ENCODE measurements at places on chromosomes 7 and 10.
A peak's percentile ranks its signal among the peaks of the same experiment; 100 is the strongest.

GRCh38 chr10:23345861-23346260 lies 1.3 kb upstream of the C10orf67 start:
- no peak for DNase-seq

- DNase-seq: no peak
These were observed 81.2 kb downstream of the MKX start for GRCh38 chr10:27664461-27664860.

GRCh38 chr10:48448796-48449195 lies 142.3 kb downstream of the MAPK8 start:
- DNase-seq: no peak

- DNase-seq: no peak
These were observed 43.0 kb downstream of the SUFU start for GRCh38 chr10:102546606-102547320.

DNA sequence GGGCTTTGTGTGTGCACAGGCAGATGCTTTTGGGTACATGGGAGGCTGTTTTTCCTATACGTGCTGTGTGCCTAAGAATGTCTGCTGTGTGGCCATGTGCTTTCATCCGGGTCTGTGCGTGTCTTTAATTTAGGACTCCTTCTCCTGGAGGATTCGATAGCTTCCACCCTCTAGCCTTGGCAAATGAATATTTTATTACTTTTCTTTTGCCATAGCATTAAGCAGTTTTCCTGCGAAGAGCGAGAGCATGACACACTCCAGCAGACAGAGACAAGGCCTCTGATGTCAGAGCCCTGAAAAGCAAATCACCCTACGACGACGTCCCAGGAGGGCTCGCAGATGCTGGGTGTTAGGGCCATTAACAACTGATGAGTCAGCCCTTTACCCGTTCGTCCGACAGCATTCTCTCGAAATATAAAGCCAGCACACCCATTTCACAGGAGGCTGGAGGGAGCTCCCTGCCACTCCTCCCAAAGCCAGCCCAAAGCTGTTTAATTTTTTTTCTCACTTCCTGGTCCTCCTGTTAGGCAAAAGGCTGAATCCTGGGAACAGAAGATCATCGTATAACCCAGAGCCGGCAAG lies 311.3 kb upstream of the ZMIZ1 start:
- DNase-seq: no peak

- DNase-seq: no peak
These were observed 85.4 kb downstream of the CDK6 start for GRCh38 chr7:92750946-92751345.

- DNase-seq: peak; percentile 89
These were observed at the start of gene EXOC6 for GRCh38 chr10:92848441-92849233. TSS of gene EXOC6 (plus strand) at chr10:92848520. CDS start at chr10:92848534, 14 bp downstream.

- no peak for DNase-seq
These were observed 544.0 kb upstream of the ZWINT start for GRCh38 chr10:56905051-56905450.

DNA sequence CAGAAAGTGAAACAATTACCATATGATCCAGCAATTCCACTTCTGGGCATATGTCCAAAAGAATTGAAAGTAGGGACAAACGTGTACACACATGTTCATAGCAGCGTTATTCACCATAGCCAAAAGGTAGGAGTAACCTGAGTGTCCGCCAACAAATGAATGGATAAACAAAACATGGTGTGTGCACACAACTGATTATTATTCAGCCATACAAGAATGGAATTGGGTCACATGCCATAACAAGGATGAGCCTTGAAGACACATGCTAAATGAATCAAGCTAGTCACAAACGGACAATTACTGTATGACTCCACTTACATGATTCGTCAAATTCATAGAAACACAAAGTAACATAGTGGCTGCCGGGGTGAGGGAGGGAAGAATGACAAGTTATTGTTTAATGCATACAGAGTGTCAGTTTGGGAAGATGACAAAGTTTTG lies 4.1 kb upstream of the OIT3 start:
- DNase-seq: no peak

GRCh38 chr7:138076196-138076595 lies at the start of gene AKR1D1:
TSS of gene AKR1D1 (plus strand) at chr7:138076459. CDS start at chr7:138076519, 60 bp downstream.
- DNase-seq: no peak

DNA sequence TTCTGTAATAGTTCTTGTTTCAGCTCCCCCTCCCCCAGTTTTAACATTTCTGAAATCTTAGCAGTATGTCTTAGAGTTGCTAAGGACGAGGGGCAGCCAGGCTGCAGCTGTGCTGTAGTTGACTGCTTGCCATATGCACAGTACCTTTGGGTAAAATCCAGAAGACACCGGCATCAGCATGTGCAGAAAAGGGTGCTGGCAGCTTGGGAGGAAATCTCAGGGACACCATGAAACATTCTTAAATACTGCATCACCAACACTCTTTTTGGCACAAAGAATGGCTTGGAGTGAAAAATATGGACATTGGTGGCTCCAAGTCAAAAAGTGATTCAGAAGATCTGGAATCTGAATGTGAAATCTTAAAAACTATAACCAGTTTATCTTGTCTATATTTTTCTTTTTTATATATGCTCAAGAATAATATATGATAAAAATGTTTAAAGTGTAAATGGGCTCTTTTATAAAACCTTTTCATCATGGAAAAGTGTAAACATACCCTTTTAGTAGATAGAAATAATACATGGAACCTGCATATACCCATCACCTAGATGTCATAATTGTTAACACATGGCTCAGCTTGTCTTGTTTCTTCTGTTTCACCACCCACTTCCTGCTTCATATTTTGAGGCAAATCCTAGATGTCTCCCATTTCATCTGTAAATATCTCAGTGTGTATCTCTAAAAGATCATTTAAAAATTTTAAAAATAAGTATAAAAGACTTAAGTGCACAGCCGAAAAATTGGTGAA lies 34.4 kb upstream of the ARMS2 start:
- DNase-seq: no peak

GRCh38 chr7:71016401-71016800 lies 115.5 kb upstream of the GALNT17 start:
- DNase-seq: no peak

GRCh38 chr10:1175956-1176565 lies 119.9 kb downstream of the WDR37 start:
- DNase-seq: no peak

GRCh38 chr7:149599636-149600206 lies 102.1 kb upstream of the ZNF746 start:
- DNase-seq: peak; percentile 35

- DNase-seq: no peak
These were observed 1.1 kb upstream of the PTPN12 start for GRCh38 chr7:77536017-77536412.

- DNase-seq: no peak
These were observed 1.5 kb downstream of the AKR1C3 start for GRCh38 chr10:5095687-5096086.

- no peak for DNase-seq
These were observed 85.8 kb downstream of the GRK5 start for GRCh38 chr10:119292968-119293760.

DNA sequence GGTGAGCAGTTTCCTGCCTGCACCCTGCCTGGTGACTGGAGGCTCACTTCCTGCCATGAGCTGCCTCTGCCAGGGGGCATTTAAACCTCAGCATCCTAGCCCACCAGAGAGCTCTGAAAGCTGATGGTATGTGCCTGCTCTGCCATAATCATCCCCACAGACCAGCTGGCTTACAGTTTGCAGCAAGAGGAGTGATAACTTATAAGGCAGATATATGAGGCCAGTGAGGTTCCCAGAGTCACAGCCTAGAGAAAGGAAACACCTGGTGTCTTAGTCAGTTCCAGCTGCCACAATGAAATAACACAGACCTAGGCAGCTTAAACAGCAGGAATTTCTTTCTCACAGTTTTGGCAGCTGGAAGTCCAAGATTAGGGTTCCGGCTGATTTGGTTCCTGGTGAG lies 232.0 kb downstream of the PAXIP1 start:
- DNase-seq: no peak

DNA sequence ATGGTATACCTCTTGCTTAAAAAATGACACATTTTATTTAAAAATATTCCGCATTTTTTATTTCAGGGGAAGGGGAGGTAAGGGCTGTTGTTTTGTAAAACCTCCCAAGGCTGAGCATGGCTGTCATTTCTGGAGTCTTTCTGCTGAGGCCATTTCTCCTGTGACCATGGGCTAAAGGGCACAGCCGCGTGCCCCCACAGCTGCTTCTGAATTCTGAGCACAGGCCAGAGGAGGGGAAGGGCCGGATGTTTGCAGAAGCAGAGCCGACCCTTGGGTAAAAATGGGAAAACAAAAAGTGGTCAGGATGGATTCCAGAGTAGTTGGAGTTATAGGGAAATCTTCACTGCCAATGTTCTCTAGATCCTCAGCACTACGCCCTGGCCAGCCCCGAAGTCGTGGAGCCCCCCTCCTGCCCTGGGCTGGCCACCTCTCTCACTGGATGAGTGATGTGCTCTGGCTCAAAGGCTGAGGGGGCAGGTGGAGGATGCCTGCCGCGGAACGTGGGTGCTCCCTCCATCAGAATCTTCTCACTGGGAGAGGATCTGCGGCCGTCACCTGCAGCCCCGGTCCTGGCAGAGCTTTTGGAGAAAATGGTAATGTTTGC lies 131.3 kb upstream of the ZEB1 start:
- DNase-seq: no peak

- no peak for DNase-seq
These were observed 111.0 kb downstream of the NRP1 start for GRCh38 chr10:33223326-33224000.

GRCh38 chr10:18594574-18595156 lies 56.7 kb downstream of the NSUN6 start:
- no peak for DNase-seq

Measured in CD4-positive, alpha-beta T cell treated with Interleukin-10 for 1 hour (primary cell).